ENCODE measurements at places on chromosomes 5 and 9.

- no peak for DNase-seq
Measured at GRCh38 chr5:102582696-102583095, 83.9 kb upstream of the SLCO6A1 start.

DNA sequence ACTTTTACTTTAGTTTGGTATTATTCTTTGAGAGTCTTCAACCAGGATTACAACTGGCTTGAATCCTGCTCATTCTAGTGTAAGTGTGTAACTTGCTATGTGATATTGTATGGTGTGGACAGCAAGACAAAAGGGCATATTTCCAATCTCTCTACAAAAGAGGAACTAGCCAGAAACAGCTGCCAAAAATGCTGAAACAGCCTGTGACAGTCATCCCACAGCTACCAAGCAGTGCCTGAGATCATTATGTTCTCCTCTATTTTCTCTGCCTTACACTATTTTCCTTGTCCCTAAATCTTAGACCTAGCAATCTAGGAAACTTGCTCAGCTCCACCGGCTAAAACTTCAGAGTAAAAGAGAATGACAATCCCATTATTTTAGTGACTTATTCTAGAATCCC, 42.8 kb downstream of the WDR41 start:
- DNase-seq = no peak

GRCh38 chr5:178328826-178329730, 96.5 kb upstream of the PHYKPL start:
- DNase-seq = no peak

- no peak for DNase-seq
Measured at GRCh38 chr5:60386436-60387050, 313.4 kb downstream of the DEPDC1B start.

- DNase-seq = peak; percentile 54
Measured at GRCh38 chr9:122228191-122228567, 578 bp downstream of the LHX6 start.

DNA sequence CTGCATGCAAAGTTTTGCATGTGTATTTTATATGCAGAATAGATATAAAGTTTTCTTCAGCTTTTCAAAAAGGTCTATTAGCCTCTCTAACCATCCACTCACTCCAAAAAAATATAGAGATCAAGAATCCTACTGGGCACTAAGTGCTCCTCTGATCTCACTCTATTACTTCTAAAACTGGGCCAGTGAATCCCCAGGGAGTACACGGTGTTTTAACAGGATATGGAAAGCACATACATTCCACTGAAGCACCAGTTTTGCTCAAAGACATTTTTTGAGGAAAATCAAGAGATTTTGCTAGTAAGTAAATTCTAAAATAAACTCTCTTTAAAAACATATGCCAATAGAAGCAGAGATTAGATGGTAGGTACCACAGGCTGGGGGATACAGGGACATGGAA, 95.2 kb downstream of the DEPDC1B start:
- no peak for DNase-seq

All from activated CD4-positive, alpha-beta T cell treated with anti-CD3 and anti-CD28 coated beads, Interleukin-2, amount 10 ng/mL, durations not matched to agents 24 days and 14 days (primary cell).